Bone marrow (tissue), 2 donors: ENCODE measurements at places on chromosomes 4 and X.

DNA sequence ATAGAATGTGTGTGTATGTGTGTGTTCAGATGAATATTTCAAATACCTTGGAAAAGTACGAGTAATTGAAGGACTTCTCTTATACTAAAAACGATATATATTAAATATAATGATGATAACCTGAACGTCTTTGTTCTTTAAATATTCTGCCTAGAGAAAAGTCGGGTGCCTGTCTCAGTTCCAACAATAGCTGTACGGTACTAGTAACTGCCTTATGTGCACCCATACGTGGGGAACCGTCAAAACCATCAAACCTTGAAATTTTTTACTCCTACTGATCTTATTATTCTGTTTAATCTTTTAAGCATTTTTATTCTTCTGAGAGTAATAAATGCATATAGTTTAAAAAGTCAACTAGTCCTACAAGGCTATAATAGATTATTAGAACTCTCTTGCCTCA is 1045.7 kb downstream of the C4orf33 start:
- no peak for DNase-seq

DNA sequence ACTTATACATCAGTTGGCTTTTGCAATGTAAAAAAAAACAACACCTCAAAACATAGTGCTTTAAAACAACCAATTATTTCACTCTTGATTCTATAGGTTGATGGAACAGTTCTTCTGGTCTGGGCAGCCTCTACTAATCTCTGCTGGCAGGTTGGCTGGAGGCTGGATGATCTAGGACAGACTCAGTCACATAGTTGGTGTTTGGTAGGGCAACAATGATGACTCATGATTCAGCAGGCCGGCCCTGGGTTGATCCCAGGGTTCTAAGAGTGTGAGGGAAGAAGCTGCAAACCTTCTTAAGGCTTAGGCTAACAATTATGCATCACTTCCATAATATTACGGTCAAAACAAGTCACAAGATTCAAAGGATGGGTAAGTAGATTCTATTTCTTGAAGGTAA is 558.2 kb downstream of the ZNF674 start:
- DNase-seq = no peak

GRCh38 chr4:9758641-9759317 is 22.7 kb upstream of the DRD5 start:
- no peak for DNase-seq

- no peak for DNase-seq
These were observed 121.8 kb upstream of the FAM241A start for GRCh38 chr4:112023402-112023950.

DNA sequence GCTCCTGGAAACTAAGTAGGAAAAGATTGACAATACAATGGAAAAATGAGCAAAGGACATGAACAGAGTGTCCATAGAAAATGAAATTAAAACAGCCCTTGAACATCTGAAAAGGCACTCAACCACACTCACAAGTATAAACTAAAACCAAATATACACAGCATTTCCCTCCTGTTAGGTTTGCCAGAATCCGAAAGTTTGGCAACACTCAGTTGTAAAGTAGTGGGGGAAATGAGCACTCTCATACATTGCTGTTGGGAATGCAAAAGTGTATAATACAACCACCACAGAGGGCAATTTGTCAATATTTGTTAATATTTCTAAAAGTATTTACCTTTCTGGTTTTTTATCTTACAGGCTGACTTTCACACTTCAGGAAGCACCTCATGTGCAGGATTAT is 84.2 kb upstream of the TMEM164 start:
- no peak for DNase-seq

- no peak for DNase-seq
These were observed 58.8 kb upstream of the CLNK start for GRCh38 chr4:10743357-10743756.

DNA sequence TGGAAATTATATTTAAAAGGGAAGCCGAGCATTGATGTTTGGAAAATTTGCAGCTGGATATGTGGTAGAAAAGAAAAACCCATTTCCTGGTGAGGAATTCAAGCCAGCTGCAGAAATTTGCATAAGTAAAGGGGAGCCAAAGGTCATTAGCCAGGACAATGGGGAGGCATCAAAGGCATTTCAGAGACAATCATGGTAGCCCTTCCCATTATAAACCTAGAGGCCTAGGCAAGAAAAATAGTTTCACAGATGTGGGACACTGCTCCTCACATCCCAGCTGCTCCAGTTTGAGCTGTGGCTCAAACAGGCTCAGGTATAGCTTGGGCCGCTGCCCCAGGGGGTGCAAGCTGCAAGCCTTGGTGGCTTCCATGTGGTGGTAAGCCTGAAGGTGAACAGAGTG is 35.8 kb downstream of the NAP1L3 start:
- DNase-seq = no peak

DNA sequence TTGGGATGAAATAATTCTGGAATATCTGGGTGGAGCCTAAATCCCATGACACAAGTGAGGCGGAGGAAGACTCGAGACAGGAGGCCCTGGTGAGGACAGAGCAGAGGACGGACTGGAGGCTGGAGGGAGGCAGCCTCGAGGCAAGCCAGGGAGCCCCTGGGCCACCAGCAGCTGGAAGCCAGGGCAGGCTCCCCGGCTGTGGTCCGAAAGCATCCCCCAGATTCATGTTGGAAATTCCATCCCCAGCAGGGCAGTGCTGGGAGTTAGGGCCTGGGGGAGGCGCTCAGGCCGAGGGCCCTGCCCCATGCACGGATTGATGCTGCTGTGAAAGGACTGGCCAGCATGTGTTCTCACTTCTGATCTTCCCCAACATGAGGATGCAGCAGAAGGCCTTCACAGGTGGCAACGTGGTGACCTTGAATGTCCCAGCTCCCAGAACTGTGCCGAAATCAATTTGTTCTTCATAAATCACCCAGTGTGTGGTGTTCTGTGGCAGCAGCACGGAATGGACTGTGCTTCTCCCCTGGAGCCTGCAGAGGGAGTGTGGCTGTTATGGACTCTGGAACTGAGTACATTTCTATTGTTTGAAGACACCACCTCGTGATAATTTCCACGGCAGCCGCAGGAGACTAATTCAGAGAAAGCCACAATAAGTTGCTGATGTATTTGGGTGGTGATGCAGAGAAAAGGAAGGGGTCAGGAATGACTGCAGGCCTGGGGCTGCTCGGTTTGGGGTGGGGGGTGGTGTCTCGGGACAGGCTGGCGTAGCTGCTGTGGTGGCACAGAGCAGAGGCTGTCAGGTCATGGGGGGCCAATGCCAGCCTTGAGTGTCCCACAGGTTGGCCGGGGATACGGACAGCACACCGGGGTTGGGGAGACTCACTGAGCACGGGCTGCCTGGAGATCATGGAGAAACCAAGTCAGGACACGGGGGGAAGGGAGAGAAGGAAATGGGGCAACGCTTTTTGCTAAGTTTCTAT is 56.9 kb downstream of the PCGF3 start:
- DNase-seq = no peak

DNA sequence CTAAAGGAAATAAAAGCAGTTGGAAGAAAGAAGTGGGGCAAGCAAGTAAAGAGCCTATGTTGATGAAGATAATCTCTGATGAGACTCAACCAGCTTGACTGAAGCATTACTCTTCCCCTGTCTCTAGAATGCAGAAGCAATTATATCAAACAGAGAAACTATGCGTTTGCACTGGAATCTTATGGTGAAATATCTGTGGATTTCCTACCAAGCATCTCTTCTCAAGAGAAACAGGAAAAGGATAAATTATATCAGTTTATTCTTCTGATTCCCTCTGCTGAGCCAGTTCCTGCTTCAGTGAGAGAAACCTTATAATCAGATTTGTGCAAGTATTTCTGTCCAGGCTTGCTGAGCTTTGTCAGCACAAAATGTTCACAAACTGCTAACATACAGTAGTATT is 316.7 kb upstream of the SLC7A11 start:
- DNase-seq = no peak

DNA sequence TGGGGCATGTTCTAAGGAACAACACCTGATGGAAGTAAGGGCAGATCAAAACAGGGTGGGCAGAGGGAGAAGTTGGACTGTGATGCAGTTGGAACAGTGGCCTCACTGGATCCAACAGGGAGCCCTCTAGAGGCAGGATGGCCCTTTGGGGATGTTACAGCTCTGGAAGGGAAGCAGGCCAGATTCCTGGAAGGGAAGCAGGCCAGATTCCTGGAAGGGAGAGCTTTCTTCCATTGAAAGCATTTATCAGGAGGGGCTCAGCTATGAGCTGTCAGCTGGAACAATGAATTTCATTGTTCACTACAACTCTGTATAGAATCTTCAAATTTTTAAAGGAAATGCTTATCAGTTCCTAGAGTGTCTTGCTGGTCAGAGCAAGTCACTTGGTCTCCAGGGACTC is 17.7 kb downstream of the IL15 start:
- DNase-seq = no peak

GRCh38 chr4:8224975-8225625 is 26.0 kb downstream of the SH3TC1 start:
- DNase-seq = no peak

GRCh38 chrX:103687073-103687695 is 685 bp upstream of the MORF4L2 start:
- DNase-seq = peak; percentile 88

DNA sequence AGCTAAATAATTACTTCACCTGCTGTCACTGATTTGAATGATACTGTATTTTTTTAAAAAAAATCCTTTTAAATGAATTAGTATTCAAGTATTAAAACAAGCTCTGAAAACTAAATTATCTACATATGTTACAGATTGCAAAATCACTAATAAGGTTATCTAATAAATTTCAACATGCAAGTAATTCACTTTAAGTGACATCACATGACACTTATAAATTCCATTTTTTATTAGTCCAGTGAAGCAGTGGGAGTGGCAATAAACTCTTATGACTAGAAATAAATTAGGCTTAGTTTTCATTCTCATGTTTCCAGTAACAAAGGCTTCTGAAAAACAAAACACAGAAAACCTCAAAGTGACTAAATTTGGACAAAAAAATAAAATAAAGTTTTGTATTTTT is 36.3 kb downstream of the SMIM31 start:
- DNase-seq = no peak

DNA sequence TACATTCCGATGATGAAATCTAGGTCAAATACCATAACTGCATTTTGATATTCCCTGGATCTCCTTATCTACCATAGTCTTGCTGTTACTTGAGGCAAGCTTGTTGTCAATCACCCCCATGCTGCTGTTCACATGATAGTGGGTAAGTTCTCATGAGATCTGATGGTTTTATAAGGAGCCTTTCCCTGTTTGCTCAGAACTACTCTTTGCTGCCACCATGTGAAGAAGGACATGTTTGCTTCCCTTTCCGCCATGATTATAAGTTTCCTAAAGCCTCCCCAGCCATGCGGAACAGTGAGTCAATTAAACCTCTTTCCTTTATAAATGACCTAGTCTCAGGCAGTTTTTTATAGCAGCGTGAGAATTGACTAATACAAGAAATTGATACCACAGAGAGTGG is 432.0 kb downstream of the GLUD2 start:
- DNase-seq = no peak

- DNase-seq = no peak
These were observed 23.6 kb upstream of the GPR78 start for GRCh38 chr4:8556341-8557150.

DNA sequence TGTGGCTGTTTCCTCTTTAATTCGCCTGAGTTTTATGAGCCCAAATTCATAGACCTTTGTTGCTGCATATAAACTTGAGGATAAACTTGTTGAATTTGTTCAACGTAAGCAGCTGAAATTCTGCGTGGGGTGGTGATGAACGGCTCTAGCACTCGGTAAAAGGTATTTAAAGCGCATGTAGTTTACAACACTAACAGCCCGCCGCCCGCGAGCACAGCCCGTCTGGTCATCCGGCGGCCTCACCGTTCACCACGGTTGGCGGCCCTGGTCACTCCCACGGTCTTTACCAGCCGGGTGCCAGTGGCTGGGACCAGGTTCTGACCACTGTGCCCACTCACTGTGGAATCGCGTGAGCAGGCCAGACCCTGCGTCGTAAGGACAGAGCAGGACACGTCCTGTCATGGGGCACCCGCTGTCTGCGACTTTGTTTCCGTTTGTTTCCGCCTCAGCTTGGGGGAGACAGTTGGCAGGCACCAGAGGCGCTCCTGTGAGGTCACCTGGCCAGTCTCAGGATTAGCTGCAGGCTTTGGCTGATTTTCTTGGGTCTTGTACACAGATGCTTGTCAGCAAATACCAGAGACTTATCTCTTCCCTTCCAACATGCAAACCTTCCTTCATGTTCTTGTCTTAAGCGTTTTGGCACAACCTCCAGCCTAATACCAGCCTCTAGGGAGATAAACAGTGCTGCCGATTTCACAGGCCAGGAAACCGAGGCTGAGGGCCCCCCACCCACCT is 36.8 kb upstream of the SPON2 start:
- no peak for DNase-seq

DNA sequence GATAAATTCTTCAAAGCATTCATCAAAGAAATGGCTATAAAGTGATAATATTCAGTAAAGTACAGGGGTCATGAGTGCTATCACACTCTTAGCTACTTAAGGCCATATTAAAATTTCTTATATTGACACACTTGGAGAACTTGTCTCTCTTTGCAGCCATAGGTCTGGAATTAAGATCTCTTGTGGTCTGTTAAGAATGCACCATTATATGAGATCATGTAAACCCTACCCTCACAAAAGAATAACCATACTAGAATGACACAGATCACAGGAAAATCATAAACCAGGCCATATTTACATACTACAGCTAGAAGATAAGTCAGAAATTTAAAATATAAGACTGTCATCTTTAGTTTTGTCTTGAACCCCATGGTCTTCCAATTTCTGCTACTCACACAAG is 434.3 kb downstream of the PDGFC start:
- no peak for DNase-seq

GRCh38 chr4:15162465-15163283 is 160.4 kb downstream of the CPEB2 start:
- DNase-seq = peak; percentile 7

DNA sequence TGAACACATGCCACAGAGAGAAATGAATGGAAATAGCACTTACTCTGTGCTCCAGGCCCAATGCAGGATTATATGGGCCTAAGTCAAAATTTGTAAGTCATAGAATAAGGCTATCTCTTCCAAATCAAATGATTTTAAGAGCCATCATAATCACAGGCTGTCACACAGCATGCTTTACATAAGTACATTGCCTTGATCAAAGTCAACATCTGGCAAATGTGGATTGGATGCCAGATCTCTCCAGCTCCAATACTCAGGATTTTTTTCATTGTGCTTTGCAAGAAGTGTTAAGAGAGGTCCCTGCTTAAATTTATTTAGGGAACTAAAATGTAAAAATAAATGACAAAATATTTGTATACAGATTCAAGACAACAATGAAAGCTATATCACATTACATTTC is 299.9 kb downstream of the PRDM5 start:
- no peak for DNase-seq

DNA sequence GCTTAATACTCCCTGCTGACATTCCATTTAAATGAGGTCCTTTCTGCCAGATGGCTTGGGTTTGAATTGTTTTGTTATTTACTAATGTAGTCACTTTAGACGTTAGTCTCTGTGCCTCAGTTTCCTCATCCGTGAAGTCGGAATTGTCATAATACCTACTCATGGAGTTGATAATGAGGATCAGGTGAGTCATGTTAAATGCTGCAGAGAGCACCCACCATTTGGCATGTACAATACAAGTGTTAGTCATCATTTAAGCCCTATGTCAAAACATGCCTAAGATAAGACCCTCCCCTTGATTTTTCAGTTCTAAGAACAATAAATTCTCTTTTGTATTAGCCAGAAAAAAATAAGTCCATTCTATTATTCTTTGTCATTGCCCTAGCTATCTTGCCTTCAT is 534.8 kb upstream of the HTR2C start:
- no peak for DNase-seq

GRCh38 chr4:2811830-2812611 is 19.1 kb downstream of the SH3BP2 start:
- DNase-seq = peak; percentile 45

GRCh38 chrX:32395878-32396277 is 815.5 kb downstream of the DMD start:
- DNase-seq = no peak
